ENCODE measurements at places on chromosomes 6 and 20.
A peak's percentile ranks its signal among the peaks of the same experiment; 100 is the strongest.

- peak; percentile 29 for DNase-seq
Observed at GRCh38 chr6:83092756-83093399, 25.4 kb downstream of the DOP1A start.

DNA sequence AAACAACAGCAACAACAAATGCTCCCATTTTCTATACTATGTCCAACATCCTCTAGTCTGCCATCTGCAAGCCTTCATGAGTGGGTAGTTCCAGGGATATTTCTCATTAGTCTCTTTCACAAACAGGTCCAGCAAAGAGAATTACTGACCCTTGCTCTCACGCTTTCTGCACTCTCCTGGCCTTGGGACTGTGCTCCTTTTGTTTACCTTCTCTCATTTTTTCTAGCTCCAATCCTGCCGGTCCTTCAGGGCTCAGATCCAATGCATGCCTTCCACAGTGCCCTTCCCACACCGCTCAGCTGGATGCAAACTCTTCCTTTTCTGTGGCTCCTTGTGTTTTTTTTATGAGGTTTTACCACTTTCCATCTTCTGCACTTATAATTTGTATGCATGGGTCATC lies 47.2 kb downstream of the ADTRP start:
- DNase-seq: peak; percentile 4

- peak; percentile 15 for DNase-seq
Observed at GRCh38 chr6:88890860-88891845, 72.3 kb downstream of the RNGTT start.

- peak; percentile 79 for DNase-seq
Observed at GRCh38 chr6:111642463-111643158, 36.9 kb upstream of the TRAF3IP2 start.

GRCh38 chr6:25287941-25288340 lies 8.8 kb downstream of the CARMIL1 start:
- DNase-seq: no peak

DNA sequence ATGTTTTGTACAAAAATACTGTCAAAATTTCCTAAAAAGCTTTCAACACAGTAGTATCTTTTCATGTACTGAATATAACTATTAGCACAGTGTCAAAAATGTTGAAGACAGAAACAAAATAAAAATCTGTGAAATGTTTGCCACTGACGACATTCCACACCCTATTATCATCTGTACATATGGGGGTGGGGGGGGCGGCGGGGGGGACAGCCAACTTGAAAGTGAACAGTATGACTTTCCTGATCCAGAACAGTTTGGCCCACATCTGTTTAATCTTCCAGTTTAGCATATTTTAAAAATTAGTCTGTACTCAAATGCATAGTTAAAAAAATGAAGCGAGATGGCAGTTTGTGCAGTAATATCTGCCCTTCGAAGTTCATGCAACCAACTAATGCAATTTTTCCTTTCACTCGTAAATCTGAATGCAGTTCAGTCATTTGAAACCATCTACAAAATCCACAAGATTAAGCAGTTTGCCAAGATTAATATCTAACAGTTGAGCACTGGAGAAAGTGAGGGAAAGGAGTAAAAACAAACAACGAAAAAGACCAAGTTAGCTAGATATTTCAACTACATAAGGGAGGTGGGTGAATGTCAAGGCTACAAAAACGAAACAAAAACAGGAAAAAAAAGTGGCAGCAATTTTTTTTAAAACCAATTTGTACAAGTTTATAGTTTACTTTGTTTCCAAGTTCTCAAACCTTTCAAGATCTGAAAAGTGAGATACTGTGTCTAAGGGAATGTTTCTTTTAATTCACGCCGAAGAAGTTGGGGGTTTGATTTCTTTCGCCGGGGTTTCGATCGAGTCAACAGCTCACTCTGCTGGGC lies 1.9 kb downstream of the CITED2 start:
- DNase-seq: peak; percentile 36

GRCh38 chr20:775679-776135 lies 7.4 kb upstream of the SLC52A3 start:
- DNase-seq: no peak

Data from GM23248 (cell line).